ENCODE measurements at places on chromosomes 1 and 21. TPM values are rescaled to one million over a fixed set of nuclear protein-coding genes. Genes with fewer than 3 reads are reported as not detected.

The CLIC4 gene
- total RNA-seq, result 164 TPM

The TMEM240 gene
- 4.6 TPM for total RNA-seq

The PRRX1 gene
- total RNA-seq, result 38.6 TPM

The IL24 gene
- total RNA-seq, result not detected

The CHI3L1 gene
- 20.4 TPM for total RNA-seq

The ACTL8 gene
- not detected for total RNA-seq

Data from left cardiac atrium (tissue), 4 donors.